ENCODE measurements at places on chromosomes 2 and 18.

DNA sequence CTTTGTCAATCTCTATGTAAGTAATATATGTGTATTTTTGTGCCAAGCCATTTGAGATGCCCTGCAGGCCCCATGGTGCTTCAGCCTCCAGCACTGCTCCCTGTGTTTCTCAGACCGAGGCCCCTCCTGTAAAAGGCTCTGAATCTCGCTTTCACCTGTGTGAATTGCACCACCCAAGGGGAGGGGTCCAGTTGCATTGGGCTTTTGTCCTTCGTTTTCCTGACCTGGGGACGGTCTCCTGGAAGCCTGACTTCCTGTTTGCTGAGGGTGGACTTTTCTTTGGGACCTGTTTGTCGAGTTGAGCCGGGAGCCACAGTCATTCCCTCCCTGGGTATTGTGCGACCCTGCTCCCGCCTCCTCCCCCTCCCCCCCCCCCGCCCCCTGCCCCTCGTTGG lies 48.9 kb downstream of the AGAP1 start:
- DNase-seq = no peak

- no peak for DNase-seq
These were observed 10.7 kb downstream of the PIK3C3 start for GRCh38 chr18:41965634-41966255.

GRCh38 chr18:55396267-55396905 lies 191.6 kb downstream of the TCF4 start:
- no peak for DNase-seq

DNA sequence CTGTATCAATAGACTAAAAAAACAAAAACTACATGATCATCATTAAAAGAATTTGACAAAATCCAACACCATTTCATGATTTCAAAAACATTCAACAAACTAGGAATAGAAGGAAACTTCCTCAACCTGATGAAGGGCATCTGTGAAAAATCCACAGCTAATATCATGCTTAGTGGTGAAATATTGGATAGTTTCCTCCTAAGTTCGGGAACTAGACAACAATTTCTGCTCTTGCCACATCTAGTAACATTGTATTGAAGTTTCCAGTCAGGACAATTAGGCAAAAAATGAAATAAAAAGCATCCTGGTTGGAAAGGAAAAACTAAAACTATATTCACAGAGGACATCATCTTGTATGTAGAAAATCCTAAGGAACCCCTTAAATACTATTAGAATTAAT lies 34.8 kb downstream of the TNS1 start:
- no peak for DNase-seq

DNA sequence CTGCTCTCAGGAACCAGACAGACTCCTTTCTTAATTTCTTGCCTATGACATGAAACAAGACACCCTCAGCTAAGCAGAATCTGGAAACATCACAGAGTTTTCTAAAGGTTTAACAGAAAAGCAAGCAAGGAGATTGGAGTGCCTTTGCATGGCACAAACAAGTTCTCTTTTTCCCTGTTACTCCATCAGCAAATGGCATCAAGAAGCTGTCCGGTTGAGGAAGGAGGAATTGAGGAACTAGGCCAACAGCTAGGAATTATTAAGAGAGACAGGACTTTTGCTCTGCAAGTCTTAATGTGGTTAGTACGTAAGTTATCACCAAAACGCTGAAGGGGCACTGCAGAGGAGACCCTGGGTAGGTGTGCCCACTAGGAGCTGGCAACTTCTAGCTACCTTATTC lies 53.2 kb downstream of the NEB start:
- DNase-seq = no peak

- no peak for DNase-seq
These were observed at the start of gene KLHL14 for GRCh38 chr18:32772581-32773381. Gene KLHL14 (minus strand): TSS chr18:32773023. CDS start chr18:32770591, 2,432 bp downstream.

GRCh38 chr2:64786343-64787018 lies 132.8 kb upstream of the SERTAD2 start:
- DNase-seq = no peak

GRCh38 chr2:226891780-226892590 lies 56.1 kb downstream of the RHBDD1 start:
- DNase-seq = no peak

DNA sequence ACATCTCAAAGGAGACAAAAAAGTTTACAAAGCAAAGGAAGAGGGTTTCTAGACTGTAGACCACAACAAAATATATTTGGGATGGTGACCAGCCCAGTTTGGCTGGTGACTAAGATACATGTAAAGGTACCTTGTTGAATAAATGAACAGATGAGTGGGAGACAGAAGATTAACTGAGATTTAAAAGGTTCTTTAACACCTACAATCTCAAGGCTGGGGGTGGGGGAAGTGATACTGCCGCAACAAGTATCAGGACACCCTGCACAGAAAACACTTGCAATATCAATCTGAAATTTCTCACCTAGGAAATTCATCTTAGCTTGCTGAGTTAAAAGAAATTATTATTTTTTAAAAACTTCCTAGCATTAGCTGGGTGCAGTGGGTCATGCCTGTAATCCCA lies 8.3 kb downstream of the RNF149 start:
- DNase-seq = peak; percentile 28

DNA sequence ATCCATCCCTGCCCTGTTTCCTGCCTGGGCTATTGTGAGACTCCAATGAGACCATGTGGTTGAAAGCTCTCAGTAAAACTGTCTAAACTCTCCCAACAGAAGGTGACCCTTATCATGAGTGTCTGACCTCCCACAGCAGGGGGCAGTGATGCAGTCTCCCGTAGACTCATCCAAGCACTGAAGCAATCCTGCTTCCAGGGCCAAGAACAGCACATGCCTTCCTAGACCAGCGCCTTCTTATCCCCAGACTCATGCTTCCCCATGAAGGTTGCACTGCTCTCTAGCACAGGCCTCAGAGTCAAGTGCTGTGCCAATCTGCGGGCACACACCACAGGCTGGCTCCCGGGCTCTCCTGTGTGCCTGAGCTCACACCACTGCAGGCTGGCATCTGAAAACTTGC lies 112.3 kb downstream of the TNS1 start:
- no peak for DNase-seq

- DNase-seq = no peak
These were observed 262.0 kb downstream of the MEIS1 start for GRCh38 chr2:66696886-66697285.

GRCh38 chr2:196989496-196989895 lies 63.0 kb upstream of the PGAP1 start:
- no peak for DNase-seq

- no peak for DNase-seq
These were observed 84.7 kb upstream of the PKDCC start for GRCh38 chr2:41962922-41963622.

DNA sequence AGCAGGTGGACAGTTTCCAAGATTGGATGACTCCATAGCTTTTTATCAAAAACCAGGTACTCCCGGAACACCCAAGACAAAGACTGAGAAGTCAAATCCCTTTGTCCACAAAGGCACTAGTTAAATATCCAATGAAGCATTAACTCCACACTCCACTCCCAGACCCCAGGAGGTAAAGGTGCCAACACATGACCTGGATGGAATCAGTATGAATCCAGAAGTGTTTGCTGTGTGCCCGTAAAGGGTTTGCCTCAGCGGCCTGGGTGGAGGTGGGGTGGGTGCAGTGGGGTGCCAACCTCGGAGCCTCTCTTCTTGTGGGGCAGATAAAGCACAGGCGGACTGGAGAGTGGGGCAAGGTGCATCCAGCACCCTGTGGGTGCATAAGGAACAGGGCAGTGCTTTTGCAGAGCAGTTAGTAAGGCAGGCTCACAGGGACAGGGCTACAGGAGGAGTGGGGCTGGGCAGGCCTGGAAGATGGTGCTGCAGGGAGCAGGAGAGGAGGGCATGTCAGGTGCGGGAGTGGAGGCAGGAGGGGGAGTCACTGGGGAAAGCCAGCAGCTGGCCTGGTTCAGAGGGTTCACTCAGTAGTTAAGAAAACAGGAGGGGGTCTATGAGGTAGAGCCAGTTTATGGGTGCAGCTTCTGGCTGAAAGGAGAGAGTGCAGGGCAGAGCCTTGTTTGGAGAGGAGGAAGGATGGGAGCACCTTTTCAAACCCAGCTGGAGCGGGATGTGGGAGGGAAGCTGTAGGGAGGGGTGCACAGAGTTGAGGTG lies 208.4 kb upstream of the SMAD2 start:
- DNase-seq = no peak

- DNase-seq = no peak
These were observed 22.7 kb downstream of the AAK1 start for GRCh38 chr2:69620870-69621269.

- DNase-seq = no peak
These were observed 10.0 kb downstream of the TTL start for GRCh38 chr2:112491946-112492345.

All from stimulated activated CD4-positive, alpha-beta T cell treated with anti-CD3 and anti-CD28 coated beads, Interleukin-4, amount 100 ng/mL, for 1 hour (primary cell).